ENCODE measurements at places on chromosomes 5 and 9.

GRCh38 chr5:138022912-138023311, 10.0 kb downstream of the FAM13B start:
- no peak for DNase-seq

- DNase-seq, result no peak
Observed at GRCh38 chr9:9912459-9912858, 700.3 kb downstream of the PTPRD start.

DNA sequence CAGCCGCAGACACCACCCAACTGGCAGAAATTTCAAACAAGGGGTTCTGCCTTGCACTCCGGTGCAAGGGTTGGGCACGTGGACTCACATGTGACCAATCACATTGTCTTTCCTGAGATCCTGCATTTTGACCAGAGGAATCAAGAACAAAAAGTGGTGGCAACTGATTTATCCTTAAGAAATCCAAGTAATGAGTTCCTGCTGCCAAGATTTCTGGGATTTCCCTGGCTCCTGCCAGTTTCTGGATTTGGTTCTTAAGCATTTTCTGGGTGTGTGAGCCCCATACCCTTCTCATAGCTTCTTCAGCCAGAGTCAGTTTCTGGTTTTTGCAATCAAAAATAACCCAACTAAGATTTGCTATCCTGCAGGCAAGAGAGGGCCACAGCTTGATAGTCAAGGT, 17.4 kb upstream of the KCNIP1 start:
- no peak for DNase-seq

GRCh38 chr5:138408023-138408422, 30.8 kb upstream of the REEP2 start:
- no peak for DNase-seq

GRCh38 chr9:100324594-100325200, 28.0 kb downstream of the TEX10 start:
- no peak for DNase-seq

GRCh38 chr5:172504701-172505402, 50.5 kb upstream of the SH3PXD2B start:
- DNase-seq, result peak; percentile 18

DNA sequence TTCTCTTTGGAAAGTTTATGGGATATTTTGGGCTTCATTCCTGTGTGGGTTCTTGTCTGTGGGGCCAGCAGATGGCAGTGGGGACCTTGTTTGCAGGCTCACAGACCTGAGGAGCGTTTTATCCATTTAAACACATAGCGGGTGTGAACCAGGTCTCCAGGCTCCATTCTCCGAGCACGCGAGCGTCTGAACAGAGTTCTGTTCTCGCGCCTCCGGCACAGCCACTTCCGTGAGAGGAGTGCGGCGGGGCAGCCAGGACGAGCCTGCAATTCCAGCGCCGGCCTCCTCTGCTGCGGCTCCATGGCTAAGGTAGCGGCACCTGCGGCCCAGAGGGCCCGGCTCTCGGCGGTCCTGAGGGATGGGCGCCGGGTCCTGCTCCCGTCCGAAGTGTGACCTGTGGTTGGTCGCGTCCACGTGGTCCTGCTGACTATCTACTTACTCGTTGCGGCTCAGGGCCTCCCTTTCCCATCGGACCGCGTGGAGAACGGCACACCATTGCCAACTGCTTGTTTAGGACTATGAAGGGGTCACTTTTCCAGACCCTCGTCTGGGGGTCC, 7.3 kb downstream of the NRARP start:
- DNase-seq, result peak; percentile 65

GRCh38 chr5:170430866-170431437, 41.8 kb upstream of the KCNMB1 start:
- no peak for DNase-seq

DNA sequence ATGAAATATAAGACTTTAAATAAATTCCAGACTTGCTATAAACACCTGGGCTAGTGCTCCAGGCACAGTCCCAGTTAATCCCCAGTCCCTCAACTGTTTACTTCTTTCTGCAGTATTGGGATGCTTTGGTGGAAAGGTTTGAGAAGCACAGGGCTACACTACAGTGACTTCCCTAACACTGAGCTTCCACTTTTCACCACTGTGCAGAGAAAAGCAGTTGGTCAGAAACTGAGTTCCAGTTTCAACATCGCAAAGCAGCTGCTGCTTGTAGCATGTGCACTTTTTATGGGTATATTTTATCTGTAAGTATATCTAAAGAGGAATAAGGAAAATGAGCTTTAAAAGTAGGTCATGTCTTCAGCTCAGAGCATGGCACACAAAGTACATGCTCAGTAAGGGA, 339.7 kb downstream of the NTRK2 start:
- no peak for DNase-seq

DNA sequence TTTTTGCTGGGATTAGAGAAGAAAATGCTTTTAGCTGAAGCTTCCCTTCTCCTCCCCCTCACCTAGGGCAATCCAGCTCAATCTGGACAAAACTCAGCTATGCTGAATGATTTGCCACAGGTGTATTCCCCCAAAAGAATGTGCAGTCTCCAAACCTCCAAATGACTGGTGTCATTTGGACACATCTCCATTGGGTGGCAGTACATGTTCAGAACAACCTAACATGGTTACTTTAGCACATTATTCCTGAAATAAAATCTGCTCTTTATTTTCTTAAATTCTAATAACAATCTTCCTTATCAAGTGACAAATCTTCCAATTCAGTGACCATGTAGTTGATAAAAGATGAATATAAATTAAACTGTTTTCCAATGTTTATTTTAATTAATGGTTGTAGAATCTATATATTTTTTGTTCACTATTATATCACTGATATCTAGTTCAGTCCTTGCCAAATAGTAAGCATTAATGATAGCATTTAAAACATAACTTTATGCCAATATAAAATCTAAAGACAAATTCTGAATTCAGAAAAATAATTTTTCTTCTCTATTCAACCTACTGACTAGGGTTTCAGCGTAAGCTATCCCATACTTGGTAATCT, 61.3 kb upstream of the MOCS2 start:
- DNase-seq, result no peak

DNA sequence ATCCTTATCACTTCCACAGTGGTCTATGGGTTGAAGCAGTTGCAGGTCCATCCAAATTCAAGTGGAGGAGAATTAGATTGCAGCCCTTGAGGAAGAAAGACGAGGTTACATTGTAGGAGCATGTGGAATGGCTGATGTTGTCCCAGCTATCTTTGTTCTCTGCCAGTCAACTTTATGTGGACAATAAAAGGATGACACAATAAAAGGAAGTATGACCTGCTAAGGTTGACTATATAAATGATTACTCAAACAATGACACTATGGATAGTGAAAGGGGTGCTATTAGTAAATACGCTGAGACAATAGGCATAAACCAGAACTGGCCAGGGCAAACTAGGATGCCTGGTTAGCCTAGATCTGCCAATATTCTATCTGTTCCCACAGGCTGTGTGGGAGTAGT, 12.8 kb upstream of the ZNF618 start:
- no peak for DNase-seq

DNA sequence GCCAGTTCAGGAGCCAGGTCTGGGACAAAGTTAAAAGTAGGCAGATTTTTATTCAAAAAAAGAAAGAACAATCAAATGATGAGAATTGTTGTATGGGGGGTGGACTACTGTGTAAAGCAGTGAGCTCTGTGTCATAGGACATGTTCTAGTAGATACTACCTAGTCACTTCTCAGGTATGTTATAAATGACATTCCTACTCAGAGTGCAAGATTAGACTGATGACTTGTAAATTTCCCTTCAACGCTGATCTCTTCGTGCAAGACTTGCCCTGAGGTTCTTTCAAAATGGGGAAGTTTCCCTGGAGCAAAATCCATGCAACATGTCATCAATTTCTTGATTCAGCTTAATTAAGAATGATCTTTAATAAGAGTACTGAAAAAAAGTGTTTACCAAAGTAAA, 175.1 kb downstream of the RORB start:
- no peak for DNase-seq

- no peak for DNase-seq
Observed at GRCh38 chr5:176577312-176578176, 28.4 kb downstream of the CDHR2 start.

DNA sequence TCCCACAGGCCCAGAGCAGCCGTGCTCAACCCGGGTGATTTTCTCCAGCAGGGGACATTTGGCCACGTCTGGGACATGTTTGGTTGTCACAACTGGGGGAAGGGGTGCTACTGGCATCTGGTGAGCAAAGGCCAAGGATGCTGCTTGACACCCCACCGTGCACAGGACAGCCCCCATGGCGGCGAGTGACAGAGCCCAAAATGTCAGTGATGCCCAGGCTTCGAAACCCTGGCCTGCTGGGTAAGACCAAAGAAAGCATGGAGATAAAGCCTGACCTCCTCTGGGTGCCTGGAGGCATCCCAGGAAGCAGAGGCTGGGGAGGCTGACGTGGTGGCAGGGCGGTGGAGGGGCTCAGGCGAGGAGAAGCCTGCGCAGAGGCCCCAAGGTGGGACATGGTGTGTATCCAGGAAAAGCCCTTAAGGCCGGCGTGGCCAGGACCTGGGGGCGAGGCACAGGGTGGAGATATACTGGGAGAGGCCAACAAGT, 66.4 kb downstream of the ZNF354C start:
- DNase-seq, result no peak

DNA sequence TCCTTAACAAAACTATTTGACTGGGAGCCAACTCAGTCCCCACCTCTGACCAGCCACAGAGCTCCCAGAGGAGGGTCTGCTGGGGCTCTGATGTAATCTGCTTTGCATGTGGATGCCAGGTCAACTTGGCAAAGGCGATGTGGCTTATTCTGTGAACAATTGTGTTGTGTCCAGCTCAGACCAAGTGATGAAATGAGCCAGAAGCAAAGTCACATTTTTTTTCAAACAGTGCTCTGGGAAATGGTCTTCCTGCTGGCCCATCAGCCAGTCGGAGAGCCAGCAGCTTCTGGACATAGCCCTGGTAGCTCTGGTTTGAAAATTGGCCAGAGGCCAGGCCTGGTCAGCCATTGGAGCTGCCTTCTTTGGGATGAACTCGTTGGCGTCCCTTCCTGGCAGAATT, 86.5 kb downstream of the ANGPTL2 start:
- no peak for DNase-seq

GRCh38 chr9:76371901-76372300, 22.3 kb downstream of the RFK start:
- no peak for DNase-seq

GRCh38 chr9:127224883-127225739, 39.5 kb upstream of the GARNL3 start:
- peak; percentile 96 for DNase-seq

- DNase-seq, result no peak
Observed at GRCh38 chr9:19988281-19988680, 199.4 kb upstream of the SLC24A2 start.

DNA sequence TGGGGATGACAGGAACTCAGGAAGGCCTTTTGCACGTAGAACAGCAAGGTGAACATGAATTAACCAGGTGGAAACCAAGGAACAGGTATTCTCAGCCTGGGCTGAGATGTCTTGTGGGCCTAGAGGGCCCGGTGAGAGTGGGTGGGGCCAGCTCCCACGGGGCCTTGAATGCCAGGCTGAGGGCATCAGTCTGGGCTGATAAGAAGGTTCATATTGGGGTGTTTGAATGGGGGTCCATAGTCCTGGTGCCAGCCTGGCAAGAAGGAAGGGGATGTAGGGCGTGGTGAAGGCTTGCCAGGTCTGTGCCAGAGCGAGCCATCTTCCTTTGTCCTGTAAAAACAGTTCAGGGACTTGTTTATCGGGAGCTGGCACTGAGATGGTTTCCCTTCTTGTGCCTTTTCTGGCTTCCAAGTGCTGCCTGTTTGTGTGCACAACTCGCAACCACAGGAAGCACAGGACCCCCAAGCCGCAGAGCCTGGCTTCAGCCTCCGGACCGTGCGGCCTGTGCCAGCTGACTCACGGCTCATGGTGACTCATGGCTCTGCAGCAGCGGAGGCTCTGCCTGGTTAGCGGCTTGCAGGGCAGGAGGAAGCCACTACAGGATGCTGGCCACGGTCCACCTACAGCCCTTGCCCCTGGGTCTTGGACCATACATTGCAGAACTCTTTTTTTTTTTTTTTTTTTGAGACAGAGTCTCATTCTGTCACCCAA, 2.4 kb downstream of the CARD19 start:
- DNase-seq, result peak; percentile 82

DNA sequence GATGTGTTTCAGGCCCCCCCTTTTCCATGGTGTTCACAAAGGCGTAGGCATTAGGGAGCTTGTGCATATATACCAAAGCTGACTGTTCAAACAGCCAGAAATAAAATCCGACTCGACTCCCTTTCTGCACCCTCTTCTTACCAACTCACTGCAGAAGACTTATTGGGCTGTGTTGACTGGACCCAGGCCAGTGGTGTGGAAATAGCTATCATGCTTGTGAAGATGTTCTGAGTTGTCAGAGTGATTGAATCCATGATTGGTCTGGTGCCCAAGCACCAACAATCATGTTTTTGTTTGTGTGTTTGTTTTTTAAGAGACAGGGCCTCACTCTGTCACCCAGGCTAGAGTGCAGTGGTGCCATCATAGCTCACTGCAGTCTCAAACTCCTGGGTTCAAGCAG, 21.6 kb downstream of the TJP2 start:
- DNase-seq, result no peak

GRCh38 chr5:167271511-167271910, 1019.9 kb upstream of the WWC1 start:
- no peak for DNase-seq

- no peak for DNase-seq
Observed at GRCh38 chr5:78766412-78766762, 117.8 kb upstream of the LHFPL2 start.

DNA sequence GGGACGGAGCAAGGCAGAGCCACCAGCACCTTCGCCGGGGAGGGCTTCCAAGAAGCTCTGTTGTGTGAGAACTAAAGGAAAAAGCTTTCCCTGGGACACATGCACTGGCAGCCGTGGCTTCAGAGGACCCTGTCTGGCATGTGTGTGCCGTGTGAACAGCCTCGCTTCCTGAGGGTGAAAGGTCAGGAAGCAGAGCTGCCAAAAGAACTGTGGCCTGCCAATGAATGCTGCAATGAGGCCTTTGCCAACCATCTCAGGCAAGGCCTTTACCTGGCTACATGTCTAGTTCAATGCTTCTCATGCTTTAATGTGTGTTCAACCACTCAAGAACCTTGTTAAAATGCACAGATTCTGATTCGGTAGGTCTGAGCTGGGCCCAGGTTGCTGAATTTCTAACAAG, 53.5 kb downstream of the NIPSNAP3B start:
- DNase-seq, result no peak

DNA sequence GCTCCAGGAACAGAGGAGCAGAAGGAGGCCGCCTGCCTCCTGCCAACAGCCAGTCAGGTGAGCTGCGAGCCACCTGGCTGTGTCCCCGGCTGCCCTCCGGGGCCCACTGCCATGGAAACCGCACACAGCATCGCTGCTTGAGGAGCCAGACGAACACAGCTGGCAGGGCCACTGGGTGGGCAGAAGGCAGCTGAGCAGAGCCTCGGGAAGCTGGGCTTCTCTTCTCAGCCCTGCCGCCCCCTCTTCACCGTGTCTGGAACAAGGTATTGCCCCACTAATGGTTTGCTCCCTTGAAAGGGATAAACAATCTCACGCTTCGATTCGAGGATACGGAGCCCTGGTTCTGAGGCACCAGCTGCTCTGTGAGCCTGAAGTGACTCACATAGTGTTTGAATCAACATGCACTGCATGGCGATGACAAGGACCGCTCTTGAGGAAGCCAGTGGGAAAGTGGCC, 63.7 kb upstream of the RUFY1 start:
- no peak for DNase-seq

GRCh38 chr5:147538236-147538635, 28.4 kb upstream of the DPYSL3 start:
- DNase-seq, result no peak
